Naive B cell (primary cell): ENCODE measurements at places on chromosomes 1 and 21.

- DNase-seq = no peak
Measured at GRCh38 chr1:33176887-33177286, 5.0 kb downstream of the TRIM62 start.

- no peak for DNase-seq
Measured at GRCh38 chr1:43143441-43143888, 28.6 kb downstream of the EBNA1BP2 start.

GRCh38 chr1:4170548-4171340 lies 270.7 kb upstream of the C1orf174 start:
- no peak for DNase-seq

GRCh38 chr1:88658419-88658818 lies 25.7 kb upstream of the PKN2 start:
- no peak for DNase-seq

DNA sequence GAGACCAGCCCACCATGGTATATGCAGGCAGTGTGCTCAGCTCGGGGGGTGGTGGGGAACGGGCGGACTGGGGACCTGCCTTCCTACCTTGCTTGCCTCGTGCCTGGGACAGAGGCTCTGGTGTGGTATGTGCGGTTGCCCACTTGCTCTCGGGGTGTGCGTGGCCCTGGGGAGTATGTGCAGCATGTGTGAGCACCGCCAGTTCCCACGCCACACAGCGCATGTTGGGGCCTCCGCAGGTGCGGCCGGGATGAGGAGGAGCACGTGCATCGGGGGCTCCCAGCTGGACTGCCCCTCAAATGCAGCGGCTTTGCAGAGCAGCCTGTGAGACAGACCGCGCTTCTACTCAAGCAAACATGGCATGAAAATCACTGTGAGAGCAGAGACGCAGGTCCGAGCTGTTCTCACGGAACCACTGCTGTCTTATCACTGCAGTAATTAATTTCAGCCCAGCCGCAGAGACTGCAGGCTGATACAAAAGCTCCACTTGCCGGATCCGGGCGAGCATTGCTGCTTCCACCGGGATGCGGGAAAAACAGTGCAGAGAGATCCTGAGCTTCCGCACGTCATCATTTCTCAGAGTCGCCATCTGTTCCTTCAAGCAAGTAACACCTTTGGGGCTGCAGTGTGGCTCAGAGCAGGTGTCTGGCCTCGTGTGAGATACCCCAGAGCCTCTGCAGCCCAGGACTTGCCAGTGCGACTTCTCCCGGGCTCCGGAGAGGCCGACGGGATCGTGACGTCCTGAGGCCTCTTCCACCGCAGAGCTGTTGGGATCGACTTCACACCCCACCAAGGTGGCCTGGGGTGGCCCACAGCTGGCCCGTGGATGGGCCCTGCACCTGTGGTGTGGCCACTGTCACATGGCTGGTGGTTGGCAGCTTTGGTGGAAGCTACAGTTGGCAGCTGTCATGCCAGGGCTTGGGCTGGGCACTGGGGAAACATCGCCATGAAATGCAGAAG lies 92.6 kb upstream of the ACTRT2 start:
- DNase-seq = no peak

- DNase-seq = no peak
Measured at GRCh38 chr1:170239445-170239844, 93.7 kb downstream of the NTMT2 start.

- no peak for DNase-seq
Measured at GRCh38 chr1:232795497-232796053, 9.6 kb upstream of the MAP10 start.

DNA sequence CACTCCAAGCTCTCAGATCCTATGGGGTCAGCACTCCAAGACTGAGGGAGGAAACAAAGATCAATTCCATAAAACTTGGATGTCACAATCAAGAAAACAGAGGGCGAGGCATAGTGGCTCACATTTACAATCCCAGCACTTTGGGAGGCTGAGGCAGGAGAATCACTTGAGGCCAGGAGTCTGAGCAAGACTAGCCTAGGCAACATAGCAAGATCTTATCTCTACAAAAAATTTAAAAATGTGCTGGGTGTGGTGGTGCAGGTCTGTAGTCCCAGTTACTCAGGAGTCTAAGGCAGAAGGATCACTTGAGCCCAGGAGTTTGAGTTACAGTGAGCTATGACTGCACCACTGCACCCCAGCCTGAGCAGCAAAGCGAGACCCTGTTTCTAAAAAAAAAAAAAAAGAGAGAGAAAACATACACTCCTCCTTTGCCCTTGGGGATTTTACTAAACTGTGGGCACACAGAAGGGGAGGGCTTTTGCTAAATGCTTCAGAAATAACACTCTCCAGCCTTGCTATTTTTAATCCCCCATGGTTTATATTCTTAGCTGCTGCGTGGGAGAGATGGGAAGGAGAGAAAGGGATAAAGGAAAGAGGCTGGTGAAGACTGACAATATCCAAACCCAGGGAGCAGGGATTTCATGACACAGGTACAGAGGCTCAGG lies 18.1 kb downstream of the ARHGEF2 start:
- no peak for DNase-seq

GRCh38 chr1:68525781-68526180 lies 28.9 kb upstream of the DEPDC1 start:
- DNase-seq = no peak

DNA sequence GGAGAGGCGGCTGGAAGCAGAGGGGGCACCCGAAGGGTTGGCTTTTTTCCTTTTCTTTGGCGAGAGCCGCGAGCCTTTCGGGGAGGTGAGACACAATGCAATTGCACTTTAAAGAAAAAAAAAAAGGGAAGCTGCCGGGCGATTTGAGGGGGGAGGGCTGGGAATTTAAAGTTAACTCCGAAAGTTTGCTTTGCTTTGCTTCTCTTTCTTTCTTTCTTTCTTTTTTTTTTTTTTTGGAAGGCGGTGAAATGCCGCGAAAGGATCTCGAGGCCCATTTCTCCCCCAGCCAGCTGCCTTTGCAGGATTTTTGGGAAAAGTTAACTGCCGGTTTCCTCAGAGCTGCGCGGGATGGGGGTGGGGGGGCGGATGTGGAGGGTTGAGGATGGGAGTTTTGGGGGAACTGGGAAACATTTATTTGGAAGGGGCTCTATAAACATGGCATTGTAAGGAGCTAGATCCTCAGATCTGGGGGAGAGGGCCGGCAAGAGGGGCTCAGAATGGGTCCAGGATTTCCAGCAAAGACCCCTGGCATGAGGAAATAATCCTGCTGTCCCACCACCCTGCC lies 997 bp downstream of the ZNF362 start:
- no peak for DNase-seq

GRCh38 chr1:157382351-157382750 lies 170.0 kb downstream of the FCRL5 start:
- no peak for DNase-seq

- no peak for DNase-seq
Measured at GRCh38 chr1:111943066-111943465, 46.4 kb downstream of the KCND3 start.
